Hair follicle dermal papilla cell (primary cell): ENCODE measurements at places on chromosomes 12 and 14. TPM values are rescaled to one million over a fixed set of nuclear protein-coding genes. Genes with fewer than 3 reads are reported as not detected.

The LAG3 gene
- 0.16 and 0.61 TPM in 2 replicates for total RNA-seq

The RDH16 gene
- total RNA-seq = under 0.01 and 0.12 TPM in 2 replicates

The AKAP5 gene
- total RNA-seq = 0.36 and 0.65 TPM in 2 replicates

The NTF3 gene
- total RNA-seq = 4.4 and 5.0 TPM in 2 replicates

The SLCO1B1 gene
- not detected in 2 replicates for total RNA-seq

The CMA1 gene
- total RNA-seq = not detected in 2 replicates
